ENCODE measurements at places on chromosomes 11 and 22.

DNA sequence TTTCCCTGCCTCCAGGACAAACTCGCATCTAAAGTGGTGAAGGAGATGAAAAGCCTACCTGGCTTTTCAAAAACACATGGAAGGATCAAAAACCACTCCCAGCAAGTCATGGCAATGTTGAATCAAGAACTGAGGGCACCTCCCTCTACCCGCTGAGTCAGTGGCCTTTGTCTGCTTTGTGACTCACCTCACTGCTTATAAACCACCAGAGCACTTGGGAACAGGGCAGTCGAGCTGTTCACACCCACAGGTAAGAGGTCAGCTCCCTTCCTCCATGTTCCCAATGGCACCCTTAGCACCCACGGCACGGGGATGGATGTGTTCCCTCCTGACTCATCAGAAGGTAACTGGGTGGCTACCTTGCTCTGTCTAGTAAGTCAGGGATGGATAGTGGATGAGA is 21.7 kb downstream of the TENM4 start:
- DNase-seq, result peak; percentile 84

DNA sequence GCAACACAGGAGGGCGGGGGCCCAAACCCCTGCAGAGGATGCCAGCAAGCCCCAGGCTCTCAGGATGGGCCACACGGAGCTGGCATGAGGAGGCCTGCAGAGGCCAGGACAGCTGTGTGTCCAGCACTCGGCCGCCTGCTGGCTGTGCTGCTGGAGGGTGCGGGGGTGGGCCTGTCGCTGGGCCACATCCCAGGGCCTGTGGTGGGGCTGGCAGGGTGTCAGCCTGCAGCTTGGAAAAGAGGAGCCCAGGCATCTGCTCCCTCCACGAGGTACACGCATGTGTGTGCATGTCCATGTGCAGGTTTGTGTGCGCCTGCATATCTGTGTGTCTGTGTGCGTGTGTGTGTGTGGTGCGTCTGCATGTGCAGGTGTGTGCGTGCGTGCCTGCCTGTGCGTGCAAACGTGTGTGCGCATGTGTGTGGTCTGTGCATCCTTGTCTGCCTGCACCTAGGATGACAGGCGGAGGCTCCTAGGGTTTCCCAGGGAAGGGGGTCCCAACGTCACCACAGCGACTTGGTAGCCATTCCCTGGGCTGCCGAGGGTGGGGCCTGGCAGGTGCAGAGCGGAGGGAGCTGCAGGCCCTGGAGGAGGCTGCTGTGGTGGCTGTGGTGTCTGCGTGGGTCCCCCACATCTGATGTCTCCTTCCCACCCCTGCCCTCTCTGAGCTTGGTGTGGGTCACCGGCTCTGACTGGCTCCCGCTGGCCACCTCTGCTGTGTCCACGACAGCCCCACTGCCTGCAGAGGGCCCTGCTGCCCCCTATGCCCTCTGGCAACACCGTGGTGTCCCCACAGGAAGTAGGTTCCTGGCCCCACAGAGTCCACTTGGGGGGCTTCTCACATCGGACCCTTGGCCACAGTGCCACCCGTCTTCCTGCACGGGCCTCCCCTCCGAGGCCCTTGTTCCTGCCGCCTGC is 17.1 kb downstream of the BRSK2 start:
- no peak for DNase-seq

DNA sequence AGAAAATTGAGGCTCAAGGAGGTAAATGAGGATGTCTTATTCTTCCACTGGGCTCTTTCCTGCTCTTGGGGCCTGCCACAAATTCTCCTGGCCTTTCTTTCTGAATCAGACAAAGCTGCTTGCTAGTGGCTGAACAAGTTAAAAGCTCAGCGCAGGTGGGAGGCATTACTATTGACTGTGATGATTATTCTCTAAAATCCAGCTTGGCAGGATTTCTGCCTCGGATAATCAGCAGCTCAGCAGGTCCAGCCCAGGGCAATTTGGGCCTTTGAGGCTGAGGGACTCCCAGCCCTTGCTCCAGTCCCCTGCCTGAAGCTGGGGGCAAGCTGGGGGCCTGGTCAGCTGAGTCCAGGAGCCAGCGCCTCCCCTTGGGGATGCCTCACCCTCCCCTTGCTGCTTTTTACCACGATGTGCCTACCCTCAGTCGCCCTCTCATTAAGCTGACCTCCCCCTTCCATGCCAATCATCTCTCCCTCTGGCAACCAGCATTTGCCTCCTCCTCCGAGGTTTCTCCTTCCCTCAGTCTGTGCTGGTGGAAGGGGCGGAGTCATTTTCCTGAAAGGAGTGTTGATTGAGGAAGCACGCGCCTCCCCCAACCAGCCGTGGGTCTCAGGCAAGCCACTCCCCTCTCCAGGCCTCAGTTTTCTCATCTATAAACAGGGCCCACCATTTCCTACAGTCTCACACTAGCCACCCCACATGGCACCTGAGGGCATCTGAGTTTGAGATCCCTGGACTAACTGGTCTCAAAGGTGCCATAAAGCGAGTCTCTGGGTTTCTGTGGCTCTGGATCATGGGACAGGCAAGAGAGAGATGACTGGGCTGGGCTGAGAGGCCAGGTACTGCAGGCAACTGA is 60.6 kb upstream of the PRDM11 start:
- DNase-seq, result no peak

GRCh38 chr11:15761235-15761634 is 595.1 kb downstream of the SOX6 start:
- no peak for DNase-seq

- DNase-seq, result no peak
Observed at GRCh38 chr22:36552289-36552688, 23.3 kb upstream of the EIF3D start.

- DNase-seq, result peak; percentile 36
Observed at GRCh38 chr11:132858223-132858622, 674.1 kb downstream of the OPCML start.

GRCh38 chr22:49203859-49204598 is 623.6 kb downstream of the BRD1 start:
- DNase-seq, result no peak

DNA sequence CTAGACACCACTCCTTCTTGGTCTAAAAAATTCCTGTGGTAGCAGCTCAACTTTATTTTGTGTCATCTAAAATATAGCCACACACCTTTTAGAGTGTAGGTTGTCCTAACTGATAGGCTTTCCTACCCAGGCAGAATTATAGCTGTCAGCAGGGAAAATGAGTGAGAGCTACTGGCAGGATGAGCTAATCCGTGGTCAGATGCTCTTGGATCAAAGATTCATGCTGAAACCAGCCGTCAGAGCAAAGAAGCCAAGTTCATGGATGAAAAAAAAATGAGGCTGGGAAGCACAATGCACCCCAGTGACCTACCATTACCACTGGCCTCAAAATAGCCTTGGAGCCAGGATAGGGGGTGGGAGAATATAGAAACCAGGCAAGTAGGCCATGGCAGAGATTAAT is 113.1 kb upstream of the BLID start:
- DNase-seq, result no peak

- DNase-seq, result peak; percentile 42
Observed at GRCh38 chr11:110182886-110183285, 89.7 kb downstream of the ZC3H12C start.

GRCh38 chr22:37511395-37512104 is 7.7 kb downstream of the CARD10 start:
- no peak for DNase-seq

GRCh38 chr22:32106930-32107329 is 52.2 kb downstream of the C22orf42 start:
- peak; percentile 47 for DNase-seq

- no peak for DNase-seq
Observed at GRCh38 chr11:27412192-27412691, 49.2 kb upstream of the CCDC34 start.

DNA sequence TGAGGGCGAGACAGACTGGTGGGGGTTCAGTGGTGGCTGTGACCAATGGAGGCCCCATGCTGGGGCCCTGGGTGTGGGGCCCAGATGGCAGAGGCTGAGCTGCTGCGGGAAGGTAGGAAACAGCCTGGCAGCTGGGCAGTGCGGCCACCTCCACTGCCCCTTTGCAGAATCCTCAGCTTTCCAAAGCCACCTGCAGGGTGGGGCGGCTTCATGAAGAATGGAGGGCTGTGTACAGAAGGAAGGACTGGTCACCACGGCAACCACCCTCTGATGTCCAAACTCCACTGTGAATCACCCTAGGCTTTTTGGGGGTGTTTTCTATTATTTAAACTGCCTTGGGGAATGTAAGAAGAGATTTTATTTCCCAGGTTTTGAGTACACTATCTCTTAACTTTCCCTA is 166.3 kb upstream of the NAV2 start:
- no peak for DNase-seq

DNA sequence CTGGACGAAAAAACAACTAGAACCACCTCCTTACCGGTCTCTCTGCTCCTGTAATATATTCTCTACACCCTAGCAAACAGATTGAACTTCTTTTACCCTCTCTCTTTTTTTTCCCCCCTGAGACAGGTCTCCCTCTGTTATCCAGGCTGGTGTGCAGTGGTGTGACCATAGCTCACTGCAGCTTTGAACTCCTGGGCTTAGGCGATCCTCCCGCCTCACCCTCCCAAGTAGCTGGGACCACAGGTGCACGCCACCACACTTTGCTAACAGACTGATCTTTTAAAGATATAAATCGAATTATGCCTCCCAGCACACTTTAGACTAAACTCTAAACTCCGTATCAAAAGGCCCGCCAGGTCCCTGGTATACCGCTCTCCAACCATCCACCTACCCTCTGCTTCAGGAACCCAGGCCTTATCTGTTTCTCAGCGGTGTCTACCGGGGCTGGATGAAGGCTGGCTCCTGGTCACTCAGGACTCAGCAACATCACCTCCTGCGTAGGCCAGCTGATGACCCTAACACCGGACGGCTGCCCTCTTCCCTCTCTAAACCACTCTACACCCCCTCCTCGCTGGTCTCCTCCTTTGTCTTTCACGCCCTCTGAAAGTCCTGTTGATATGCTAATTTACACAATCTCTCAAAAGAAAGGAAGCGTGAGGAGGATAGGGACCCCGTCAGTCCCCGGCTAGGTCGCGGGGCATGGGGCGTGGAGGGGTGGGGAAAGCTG is 745 bp downstream of the C22orf39 start:
- DNase-seq, result no peak
